ENCODE measurements at places on chromosomes 2 and 18. TPM values are rescaled to one million over a fixed set of nuclear protein-coding genes. Genes with fewer than 3 reads are reported as not detected.

DNA sequence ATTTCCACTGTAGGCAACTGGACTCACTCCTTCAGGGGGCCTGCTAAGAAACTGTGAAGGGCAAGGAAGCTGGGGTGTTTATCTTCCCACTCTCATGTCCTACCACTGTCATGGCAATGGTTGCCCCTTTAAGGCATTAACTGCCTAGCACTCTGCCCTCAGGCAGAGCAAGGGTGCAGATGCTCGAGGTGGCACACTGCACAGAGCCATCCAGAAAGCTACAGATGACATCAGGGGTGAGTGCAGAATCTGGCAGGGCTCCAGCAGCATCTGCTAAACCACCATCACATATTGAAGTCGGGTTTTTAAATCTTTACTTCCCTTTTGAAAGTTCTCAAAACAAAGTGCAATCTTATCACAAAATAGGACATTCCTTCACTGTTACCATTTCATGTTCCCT is 75.4 kb downstream of the RAPGEF4 start:
- DNase-seq = no peak

DNA sequence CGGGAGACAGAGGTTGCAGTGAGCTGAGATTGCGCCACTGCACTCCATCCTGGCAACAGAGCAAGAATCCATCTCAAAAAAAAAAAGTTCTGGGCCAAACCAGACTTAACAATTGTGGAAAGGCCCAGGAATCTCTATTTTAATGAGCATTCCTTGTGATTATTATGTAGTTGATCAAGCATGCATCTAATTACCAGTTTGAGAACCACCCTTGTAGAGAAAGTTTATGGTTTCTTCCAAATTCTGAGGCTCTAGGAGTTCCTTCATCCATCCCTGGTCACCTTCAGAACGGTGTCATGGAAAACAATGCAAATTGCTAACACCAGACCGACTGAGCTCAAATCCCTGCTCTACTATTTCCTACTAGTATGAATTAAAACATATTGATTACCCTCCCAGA is 246.3 kb upstream of the KLHL29 start:
- no peak for DNase-seq

- DNase-seq = no peak
These were observed 57.0 kb downstream of the BCL11A start for GRCh38 chr2:60496475-60496874.

DNA sequence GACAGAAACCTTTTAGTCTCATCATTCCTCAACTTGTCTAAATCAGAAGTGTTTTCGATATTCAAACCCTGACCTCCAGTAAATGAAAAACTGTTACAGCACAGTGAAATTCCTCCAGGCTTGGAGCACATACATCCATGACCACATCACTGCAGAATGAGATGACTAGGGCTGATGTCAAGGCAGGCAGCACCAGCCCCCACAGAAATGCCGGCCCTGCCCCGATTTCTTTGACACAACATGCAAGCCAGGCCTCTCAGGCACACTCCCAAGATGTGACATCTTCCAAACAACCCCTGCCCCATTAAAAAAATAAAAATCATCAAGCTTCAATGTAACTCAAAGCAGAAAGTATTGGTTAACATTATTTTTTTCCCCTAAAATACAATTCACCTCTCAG is 103.3 kb downstream of the CTAGE1 start:
- DNase-seq = peak; percentile 37

- DNase-seq = no peak
These were observed 30.6 kb downstream of the CHCHD5 start for GRCh38 chr2:112615051-112615450.

- no peak for DNase-seq
These were observed 42.2 kb upstream of the SMAD7 start for GRCh38 chr18:48992791-48993555.

GRCh38 chr2:98072442-98072841 is 14.5 kb upstream of the VWA3B start:
- no peak for DNase-seq

DNA sequence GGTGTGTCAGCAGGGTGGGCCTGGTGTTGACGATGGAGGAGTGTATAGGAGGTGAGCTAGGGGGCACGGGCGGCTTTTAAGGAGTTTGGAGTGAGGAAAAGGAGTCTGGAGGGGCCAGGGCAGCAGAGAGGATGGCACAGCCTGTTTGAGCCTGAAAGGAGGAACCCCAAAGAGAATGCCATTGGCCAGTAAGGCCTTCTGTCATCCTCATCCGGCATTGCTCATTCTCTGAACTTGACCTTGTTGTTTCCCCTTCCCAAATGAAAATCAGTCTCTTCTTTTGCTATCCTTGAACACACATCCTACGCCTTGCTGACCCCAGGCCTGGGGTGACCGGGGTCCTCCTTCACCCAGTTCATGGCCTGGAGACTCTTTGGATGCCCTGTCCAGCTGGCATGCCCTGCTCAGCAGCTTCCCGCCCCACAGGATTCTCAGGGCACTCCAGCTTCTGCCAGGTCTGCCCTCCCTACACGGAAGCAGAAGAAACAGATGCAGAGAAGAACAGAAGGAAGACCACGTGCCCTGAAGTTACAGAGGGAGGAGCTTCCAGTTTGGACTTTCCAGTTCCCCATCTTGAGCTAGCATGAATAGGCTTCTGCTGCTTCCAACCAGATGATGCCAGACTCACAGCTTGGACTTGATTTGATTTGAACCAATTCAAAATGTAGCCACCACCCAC is 20.5 kb upstream of the KIF3C start:
- no peak for DNase-seq

- no peak for DNase-seq
These were observed 1311.9 kb upstream of the NRXN1 start for GRCh38 chr2:52343706-52344266.

DNA sequence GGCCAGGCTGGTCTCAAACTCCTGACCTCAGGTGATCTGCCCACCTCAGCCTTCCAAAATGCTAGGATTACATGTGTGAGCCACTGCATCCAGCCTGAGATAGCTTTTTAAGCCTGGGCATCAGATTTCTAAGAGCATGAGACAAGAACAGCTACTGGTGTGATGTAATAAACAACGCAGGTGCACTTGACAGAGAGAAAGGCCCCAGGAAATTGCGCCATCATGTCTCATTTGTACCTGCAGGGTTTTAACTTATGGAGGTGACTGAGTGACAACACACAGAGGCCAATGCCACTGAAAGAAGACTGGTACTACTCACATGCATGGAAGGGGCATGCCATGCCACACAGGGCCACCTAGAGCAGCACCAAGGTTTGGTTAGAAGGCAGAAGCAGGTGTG is 209.4 kb downstream of the SP3 start:
- no peak for DNase-seq

DNA sequence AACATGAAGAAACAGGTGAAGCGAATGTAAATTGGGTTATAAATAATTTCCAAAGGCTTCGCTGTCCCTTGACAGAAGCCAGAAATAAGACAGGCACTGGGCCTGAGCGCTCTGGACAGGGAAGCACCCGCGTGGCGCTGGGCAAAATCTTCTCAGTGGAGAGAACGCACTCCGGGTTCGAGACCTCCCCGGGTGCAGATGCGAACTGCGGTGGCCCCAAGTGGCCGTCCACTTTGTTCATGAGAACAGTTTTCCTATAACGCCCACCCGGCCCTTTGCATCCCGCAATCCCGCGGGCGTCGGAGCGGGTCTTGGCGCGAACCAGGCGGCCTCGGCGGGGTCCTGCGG is 651 bp upstream of the DPYSL5 start:
- DNase-seq = no peak

GRCh38 chr18:3356614-3357013 is 93.4 kb upstream of the TGIF1 start:
- DNase-seq = no peak

- DNase-seq = no peak
These were observed 32.3 kb downstream of the C1D start for GRCh38 chr2:68030529-68030928.

DNA sequence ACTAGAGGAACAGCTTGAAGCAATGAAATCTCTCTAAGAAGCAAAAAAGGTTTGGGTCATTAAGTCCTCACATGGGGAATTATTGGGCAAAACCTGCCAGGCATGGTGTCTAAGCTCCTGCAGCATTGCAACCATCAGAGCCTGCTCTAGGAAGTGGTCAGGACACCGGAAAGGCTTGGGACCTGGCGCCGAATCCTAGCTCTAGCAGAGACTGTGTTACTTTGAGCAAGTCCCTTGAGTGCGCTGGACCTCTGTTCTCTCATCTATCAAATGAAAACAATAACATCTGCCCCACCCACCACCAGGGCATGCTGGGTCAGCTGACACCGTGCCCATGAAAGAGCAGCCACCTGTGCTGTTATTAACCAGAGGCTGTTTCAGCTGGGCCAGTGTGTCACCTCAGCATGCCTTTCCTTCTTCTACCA is 6.3 kb downstream of the TMEM127 start:
- DNase-seq = peak; percentile 58

DNA sequence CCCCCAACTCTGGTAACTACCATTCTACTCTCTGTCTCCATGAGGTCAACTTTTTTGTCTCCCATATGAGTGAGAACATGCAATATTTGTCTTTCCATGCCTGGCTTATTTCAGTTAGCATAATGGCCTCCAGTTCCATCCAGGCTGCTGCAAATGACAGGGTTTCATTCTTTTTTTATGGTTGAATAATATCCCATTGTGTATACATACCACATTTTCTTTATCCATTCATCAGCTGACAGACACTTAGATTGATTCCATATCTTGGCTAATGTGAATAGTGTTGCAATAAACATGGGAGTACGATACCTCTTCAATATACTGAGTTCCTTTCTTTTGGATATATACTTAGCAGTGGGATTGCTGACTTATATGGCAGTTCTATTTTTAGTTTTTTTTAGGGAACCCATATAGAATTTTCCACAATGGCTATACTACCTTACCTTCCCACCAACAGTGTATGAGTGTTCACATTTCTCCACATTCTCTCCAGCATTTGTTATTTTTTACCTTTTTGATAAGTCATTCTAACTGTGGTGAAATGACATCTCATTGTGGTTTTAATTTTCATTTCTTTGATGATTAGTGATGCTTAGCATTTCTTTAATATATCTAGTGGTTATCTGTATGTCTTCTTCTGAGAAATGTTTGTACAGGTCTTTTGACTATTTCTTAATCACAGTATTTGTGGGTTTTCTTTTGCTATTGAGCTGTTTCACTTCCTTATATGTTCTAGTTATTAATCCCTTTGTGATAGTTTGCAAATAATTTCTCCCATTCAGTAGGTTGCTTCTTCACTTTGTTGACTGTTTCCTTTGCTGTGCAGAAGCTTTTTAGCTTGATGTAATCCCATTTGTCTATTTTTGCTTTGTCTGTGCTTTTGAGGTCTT is 112.2 kb downstream of the SRBD1 start:
- DNase-seq = no peak

GRCh38 chr2:161722547-161723503 is 98.6 kb downstream of the SLC4A10 start:
- no peak for DNase-seq

GRCh38 chr2:71453404-71454220 is at the start of gene DYSF:
Gene DYSF, plus strand, starts transcription at chr2:71453561.
- peak; percentile 91 for DNase-seq

DNA sequence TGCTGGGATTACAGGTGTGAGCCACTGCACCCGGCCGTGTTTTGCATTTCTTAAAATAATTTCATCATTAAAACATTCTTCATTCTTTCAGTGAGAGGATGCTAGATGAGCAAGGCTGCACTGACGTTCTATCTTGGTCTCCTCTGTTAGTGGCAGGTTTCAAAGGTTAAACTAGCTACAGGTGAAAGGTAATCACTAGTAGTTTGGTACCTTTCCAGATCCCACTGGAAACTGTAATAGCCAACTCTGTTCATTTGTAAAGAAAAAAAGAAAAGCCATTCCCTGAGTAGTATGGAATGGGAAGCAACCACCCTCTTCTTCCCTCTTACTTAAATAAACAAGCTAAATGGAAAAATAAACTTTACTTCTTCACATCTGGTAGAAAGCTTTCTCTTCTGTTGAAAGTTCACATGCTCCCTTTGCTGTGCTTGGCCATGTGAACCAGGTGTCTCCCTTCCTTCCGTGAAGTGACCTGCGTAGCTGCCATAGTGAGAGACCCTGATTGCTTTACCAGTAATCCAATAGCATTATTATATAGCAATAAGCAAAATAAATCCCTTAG is 94.0 kb downstream of the GREB1L start:
- DNase-seq = no peak

GRCh38 chr2:21916934-21917522 is 793.3 kb downstream of the TDRD15 start:
- no peak for DNase-seq

DNA sequence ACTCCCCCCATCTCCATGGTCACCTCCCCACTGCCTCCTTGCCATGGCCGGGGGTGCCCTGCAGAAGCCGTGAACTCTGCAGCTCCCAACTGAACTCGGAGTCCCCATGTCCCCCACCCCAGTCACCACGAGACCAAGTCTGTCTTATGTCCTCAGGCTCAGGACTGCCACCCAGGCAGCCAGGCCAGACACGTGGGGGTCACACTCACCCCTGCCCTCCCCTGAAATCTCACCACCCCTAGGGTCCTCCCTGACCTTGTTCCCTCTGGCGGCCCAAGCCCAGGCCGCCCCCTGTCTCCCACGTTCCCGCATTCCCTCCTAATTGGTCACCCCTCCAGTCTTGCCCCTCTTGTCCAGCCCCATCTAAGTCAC is 11.0 kb downstream of the AQP12A start:
- peak; percentile 19 for DNase-seq

DNA sequence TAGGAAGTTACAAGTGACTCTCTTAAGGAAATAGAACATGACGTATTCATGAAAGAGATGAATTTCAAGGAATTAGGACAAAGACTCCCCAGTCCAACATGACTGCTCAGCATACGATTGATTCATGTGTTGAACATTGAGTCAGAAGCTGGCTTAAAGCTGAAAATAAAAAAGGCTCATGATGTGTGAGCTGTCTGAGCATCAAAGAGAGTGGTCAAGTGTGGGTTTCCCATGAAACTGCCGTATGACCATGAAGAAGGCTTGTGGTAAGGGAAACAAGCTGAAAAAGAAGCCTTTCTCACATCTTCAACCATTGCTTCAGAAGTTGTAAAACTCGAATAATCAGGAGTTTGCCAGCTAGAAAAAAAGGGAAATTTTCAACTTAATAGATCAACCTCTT is 201.9 kb upstream of the APCDD1 start:
- DNase-seq = no peak

GRCh38 chr2:122421775-122422174 is 666.3 kb downstream of the TSN start:
- DNase-seq = no peak

The ARHGAP25 gene
- 1.6 TPM for polyA plus RNA-seq

The C2orf76 gene
- 6.1 TPM for polyA plus RNA-seq

The PMAIP1 gene
- polyA plus RNA-seq = 2.9 TPM

The SAG gene
- not detected for polyA plus RNA-seq

The TNFAIP6 gene
- polyA plus RNA-seq = 0.26 TPM

The ACVR1C gene
- 0.77 TPM for polyA plus RNA-seq

The BMP10 gene
- polyA plus RNA-seq = not detected

The ZAP70 gene
- 0.94 TPM for polyA plus RNA-seq

The GBX2 gene
- polyA plus RNA-seq = not detected

The GPAT2 gene
- 3.2 TPM for polyA plus RNA-seq

The TGFA gene
- 0.09 TPM for polyA plus RNA-seq

The MYO1B gene
- 4.4 TPM for polyA plus RNA-seq

The GPR17 gene
- polyA plus RNA-seq = 0.21 TPM

The FIGN gene
- 0.08 TPM for polyA plus RNA-seq

The ANKRD29 gene
- polyA plus RNA-seq = 1.2 TPM

The CDH7 gene
- polyA plus RNA-seq = not detected

All from psoas muscle (tissue), 8 donors.